Aorta (tissue), 5 donors: ENCODE measurements at places on chromosomes 7 and 10. TPM values are rescaled to one million over a fixed set of nuclear protein-coding genes. Genes with fewer than 3 reads are reported as not detected.
A peak's percentile ranks its signal among the peaks of the same experiment; 100 is the strongest.

DNA sequence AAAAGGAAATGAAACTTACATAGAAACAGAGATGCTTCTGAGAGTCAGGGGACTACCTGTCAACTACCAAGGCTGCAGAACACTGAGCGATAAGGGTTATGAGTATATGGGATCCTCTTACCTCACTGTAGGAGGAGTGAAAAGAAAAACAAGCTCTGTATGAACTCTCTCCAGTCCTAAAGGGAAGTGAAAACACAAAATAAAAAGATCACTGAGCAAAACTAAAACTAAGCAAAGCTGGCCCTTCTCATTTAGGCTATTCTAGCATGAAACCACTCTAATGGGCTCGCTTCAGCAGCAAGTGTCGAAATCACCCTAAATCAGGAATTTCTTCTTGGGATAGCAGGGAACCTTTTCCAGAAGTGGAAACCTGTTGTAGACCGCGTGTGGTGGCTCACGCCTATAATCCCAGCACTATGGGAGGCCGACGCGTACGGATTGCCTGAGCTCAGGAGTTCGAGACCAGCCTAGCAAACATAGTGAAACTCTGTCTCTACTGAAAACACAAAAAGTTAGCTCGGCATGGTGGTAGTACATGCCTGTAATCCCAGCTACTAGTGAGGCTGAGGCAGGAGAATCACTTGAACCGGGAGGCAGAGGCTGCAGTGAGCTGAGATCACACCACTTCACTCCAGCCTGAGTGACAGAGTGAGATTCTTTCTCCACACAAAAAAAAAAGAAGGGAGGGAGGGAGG is 27.0 kb downstream of the DCLRE1C start:
- DNase-seq: no peak

- no peak for DNase-seq
Observed at GRCh38 chr7:106994833-106995232, 49.7 kb upstream of the PRKAR2B start.

DNA sequence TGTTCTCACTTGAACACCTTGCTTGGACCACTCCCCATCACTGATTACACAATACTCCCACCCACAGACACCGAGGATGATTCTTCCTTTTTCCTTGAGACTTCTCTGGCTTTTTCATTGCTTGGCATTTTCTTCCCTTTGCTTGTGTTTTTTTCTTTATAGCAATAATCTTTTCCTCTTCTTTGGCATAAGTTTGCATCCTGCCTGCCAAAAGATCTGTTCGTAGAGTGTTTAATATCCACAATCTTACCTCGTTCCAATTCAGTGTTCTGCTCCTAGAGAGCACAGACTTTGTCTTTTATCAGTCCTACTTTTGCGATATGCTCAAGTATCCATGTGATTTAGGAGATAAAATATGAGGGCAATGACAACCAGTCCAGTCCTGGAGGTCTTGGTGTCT is 303.3 kb upstream of the CDC14C start:
- DNase-seq: no peak

DNA sequence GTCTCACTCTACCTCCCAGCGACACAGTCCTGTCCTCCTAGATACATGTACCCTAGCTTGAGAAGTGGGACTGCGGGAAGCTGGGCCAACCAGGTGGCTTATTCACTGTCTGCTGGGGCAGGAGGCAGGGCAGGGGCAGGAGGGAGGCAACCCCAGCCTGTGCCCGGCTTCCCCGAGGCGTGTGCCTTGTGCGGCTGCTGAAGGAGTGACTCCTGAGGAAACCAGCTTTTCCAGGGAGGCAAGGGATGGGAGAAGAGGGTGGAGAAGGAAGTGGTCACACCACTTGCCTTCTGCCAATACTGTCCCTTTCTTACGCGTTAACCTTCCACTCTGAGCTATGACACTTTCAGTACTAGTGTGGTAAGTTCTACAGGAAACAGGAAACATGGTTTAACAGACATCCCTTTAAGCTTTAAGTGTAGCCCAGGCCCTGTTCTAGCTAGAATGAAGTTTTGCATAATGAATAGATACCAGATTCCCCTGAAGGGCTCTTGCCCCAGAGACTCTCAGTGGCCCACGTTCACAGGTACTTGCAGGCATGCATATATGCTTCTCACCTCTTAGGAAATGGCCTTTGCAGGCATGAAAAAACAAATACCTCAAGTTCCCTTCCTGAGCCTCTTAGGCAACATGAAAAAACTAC is 40.6 kb downstream of the SYPL1 start:
- DNase-seq: no peak

DNA sequence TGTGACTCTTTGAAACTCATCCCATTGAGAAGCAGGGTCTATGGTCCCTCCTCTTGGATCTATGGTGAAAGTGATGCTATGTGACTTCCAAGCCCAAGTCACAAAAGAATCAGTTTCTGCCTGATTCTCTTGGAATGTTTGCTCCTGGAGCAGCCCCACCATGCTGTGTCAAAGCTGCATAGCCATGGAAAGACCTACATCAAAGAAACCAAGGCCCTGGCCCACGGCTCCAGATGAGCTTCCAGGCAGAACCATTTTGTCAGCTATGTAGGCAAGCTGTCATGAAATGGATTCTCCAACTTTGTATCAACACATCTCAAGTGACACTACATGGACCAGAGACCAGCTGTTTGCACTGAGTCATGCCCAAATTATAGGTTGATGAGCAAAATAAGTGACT is 77.0 kb downstream of the AASS start:
- no peak for DNase-seq

GRCh38 chr10:132304756-132305509 is 2.8 kb downstream of the STK32C start:
- DNase-seq: peak; percentile 57

The NUDT1 gene
- 11.9 TPM for total RNA-seq

The COPS6 gene
- 81.0 TPM for total RNA-seq

The TMEM213 gene
- total RNA-seq: not detected

The CPN1 gene
- not detected for total RNA-seq
